ENCODE measurements at places on chromosomes 3 and 15.

GRCh38 chr3:72421786-72422185 lies 426.5 kb downstream of the SHQ1 start:
- DNase-seq: no peak

GRCh38 chr3:127036209-127037020 lies 53.5 kb downstream of the PLXNA1 start:
- DNase-seq: no peak

GRCh38 chr3:109057616-109058015 lies 60.3 kb downstream of the MORC1 start:
- no peak for DNase-seq

GRCh38 chr3:144129536-144130214 lies 158.1 kb downstream of the DIPK2A start:
- no peak for DNase-seq

DNA sequence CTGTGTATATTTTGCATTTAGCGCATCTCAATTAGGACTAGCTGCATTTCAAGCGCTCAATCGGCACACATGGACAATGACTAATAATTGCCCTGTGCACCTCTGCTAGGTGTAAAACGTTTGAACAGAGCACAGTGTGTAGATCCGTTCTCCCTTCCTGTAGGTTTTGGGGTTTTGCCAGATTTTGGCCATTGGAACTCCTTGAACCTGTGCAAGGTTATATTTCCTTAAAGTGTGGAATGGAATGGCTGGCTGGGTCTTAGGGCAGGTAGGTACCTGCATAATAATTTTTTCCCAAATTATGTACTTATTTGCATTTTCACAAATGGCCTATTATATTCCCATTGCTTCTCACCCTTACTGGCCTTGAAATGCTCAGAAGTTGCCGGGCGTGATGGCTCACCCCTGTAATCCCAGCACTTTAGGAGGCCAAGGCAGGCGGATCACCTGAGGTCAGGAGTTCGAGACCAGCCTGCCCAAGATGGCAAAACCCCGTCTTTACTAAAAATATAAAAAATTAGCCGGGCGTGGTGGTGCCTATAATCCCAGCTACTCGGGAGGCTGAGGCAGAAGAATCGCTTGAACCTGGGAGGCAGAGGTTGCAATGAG lies 777 bp downstream of the RNU5B-1 start:
- no peak for DNase-seq

- DNase-seq: no peak
These were observed 11.1 kb downstream of the ARHGAP31 start for GRCh38 chr3:119305286-119305685.

- DNase-seq: no peak
These were observed 423.6 kb upstream of the ARL6 start for GRCh38 chr3:97340940-97341339.
